ENCODE measurements at places on chromosomes 2 and 18. TPM values are rescaled to one million over a fixed set of nuclear protein-coding genes. Genes with fewer than 3 reads are reported as not detected.

ANKRD30BL gene
- not detected for total RNA-seq

DNA sequence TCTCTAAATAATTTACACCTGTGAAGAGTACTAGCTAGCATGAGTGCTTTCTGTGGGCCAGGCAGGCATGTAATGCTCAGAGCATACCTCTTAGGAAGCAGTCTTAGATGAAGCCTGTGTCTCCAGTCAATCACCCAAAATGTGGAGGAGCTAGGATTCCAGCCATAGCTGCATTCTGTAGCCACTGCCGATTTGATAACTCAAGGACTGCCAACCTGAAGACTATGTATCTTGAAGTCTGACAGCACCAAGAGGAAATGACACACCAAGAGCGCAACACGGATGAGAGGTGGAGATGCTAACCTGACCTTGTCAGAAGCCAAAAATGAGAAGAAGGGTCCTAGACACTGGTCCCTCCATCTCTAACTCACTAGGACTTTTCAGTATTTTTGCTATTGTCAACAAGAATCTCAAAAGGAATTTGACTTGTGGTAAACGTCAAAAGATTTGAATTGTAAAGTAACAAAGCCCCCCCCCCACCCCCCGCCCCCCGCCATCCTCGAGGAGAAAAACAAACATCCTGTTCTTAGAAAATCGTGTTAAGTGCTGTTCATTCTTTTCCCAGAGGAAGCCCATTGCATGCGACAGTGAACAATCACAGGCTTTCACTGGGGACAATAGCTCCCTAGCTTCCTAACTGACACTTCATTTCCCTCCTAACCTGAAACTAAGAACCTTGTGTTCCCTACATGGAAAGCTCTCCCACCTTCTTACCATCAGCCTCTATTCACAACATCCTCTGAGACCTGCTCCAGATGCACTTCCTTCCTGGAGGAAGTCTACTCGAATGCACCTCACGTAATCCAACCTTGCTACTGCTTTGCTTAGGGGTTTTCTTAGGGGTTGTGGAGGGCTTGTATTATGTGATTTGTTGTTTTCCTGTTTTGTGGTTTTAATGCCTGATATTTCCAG lies 14.7 kb downstream of the CDC42EP3 start:
- H3K4me1 ChIP-seq = peaks cover 81% of the 10 kb centered on the region
- peak overlapping the region; percentile 97 for H3K27ac ChIP-seq
- H3K4me3 ChIP-seq = peak overlapping the region; percentile 50

DNA sequence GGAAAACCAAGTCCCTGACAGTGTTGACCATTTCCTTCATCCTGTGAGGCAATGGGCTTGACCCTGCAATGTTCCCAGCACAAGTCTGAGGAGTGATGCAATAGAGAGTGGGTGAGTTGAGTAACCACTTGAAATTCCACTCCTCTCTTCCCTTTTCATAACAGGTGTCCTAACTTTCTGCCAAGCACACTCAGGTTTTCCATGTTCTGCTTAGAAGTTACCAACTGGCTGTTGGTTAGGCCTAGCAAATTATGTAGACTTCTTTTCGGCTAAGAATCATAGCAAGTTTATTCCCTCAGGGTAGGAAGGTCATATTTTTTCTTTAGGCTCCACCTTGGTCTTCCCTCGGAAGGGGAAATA lies 11.5 kb downstream of the GNLY start:
- H3K36me3 ChIP-seq = no peaks in the 10 kb centered on the region
- H3K4me3 ChIP-seq = no peak overlapping the region
- no peaks in the 10 kb centered on the region for H3K27me3 ChIP-seq
- no peak overlapping the region for H3K27ac ChIP-seq
- H3K4me1 ChIP-seq = peaks cover 11% of the 10 kb centered on the region

GRCh38 chr2:21779786-21780185 lies 656.0 kb downstream of the TDRD15 start:
- H3K27ac ChIP-seq = no peak overlapping the region
- H3K4me1 ChIP-seq = no peaks in the 10 kb centered on the region
- no peak overlapping the region for H3K4me3 ChIP-seq
- no peaks in the 10 kb centered on the region for H3K27me3 ChIP-seq
- H3K36me3 ChIP-seq = no peaks in the 10 kb centered on the region

DNA sequence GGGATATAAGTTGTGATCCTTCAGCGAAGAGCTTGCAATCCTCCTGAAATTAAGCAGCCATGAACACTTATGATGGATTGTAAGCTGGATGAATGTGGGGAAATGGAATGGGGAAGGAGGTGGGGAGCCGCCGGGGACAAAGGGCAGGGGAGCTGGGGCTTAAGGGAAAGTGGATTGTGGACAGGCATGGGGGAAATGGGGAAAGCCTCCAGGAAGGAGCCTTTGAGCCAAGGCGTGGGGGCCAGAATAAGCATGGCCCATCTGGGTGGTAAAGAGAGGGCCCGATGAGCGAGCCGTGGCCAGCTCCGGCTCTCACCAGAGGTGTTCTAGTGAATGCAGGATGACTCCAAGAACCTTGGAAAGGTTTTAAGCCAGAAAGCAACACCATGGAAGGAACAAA lies 124.0 kb downstream of the SMAD7 start:
- DNase-seq = no peak
- H3K4me1 ChIP-seq = peaks cover 40% of the 10 kb centered on the region
- no peaks in the 10 kb centered on the region for H3K27me3 ChIP-seq
- no peak overlapping the region for H3K4me3 ChIP-seq
- no peak overlapping the region for H3K27ac ChIP-seq
- H3K36me3 ChIP-seq = no peaks in the 10 kb centered on the region

GRCh38 chr2:63764630-63765029 lies 77.1 kb upstream of the UGP2 start:
- H3K4me1 ChIP-seq = no peaks in the 10 kb centered on the region
- no peak overlapping the region for H3K27ac ChIP-seq
- DNase-seq = no peak
- H3K4me3 ChIP-seq = no peak overlapping the region
- H3K27me3 ChIP-seq = 0 out of 2 replicates have a peak, but pooled peaks cover 2% of the 10 kb centered on the region

GRCh38 chr2:66568650-66569300 lies 133.8 kb downstream of the MEIS1 start:
- H3K4me1 ChIP-seq = peaks cover 91% of the 10 kb centered on the region
- no peaks in the 10 kb centered on the region for H3K36me3 ChIP-seq
- no peaks in the 10 kb centered on the region for H3K27me3 ChIP-seq
- H3K27ac ChIP-seq = peak overlapping the region; percentile 97
